ENCODE measurements at places on chromosomes 5 and 9. TPM values are rescaled to one million over a fixed set of nuclear protein-coding genes. Genes with fewer than 3 reads are reported as not detected.

The CD274 gene
- 6.0 TPM for total RNA-seq

The ELOVL7 gene
- 2.6 TPM for total RNA-seq

The LRRC19 gene
- total RNA-seq, result not detected

- H3K27ac ChIP-seq, result no peak overlapping the region
- H3K4me3 ChIP-seq, result no peak overlapping the region
- no peaks in the 10 kb centered on the region for H3K27me3 ChIP-seq
- no peaks in the 10 kb centered on the region for H3K36me3 ChIP-seq
- no peak for DNase-seq
These were observed 8.7 kb downstream of the ACSL6 start for GRCh38 chr5:132002757-132003156.

DNA sequence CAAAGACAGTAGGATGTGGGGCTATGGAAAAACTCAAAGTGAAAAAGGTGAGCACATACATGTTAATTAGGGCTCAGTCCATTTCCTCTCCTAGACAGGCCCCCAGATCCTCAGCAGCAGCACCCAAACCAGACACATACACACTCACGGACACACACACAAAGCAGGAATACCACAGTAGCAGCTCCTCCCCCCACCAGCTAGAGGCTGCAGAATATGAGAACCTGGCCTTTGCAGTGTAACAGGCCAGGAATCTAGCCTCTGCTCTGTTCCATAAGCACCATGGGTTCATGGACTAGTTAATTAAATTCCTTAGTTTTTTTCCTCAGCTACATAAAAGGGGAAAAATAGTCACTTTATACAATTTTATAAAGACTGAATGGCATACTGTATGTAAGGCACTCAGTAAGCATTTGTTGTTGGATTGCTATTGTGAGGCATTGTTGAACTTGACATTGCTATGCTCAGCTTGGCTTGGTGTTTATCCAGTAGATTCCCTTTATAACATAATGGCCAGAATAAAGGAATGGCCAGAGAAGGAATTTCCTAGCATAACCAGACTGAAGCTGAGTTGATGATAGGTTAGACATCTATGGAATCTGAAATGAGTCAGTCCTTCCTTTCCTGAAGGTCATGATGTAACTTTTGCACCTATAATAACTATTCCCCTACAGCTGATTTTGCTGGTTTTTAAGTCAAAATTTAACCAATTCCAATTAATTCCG, 186.8 kb downstream of the SEMA5A start:
- no peak overlapping the region for H3K4me3 ChIP-seq
- no peak overlapping the region for H3K27ac ChIP-seq
- no peak for DNase-seq
- H3K27me3 ChIP-seq, result no peaks in the 10 kb centered on the region
- H3K4me1 ChIP-seq, result no peaks in the 10 kb centered on the region
- H3K36me3 ChIP-seq, result no peaks in the 10 kb centered on the region
